ENCODE measurements at places on chromosomes 16 and 17.
A peak's percentile ranks its signal among the peaks of the same experiment; 100 is the strongest.

GRCh38 chr16:14464192-14464591 is 165.9 kb downstream of the PARN start:
- DNase-seq = no peak

GRCh38 chr17:31357839-31358394 is 33.6 kb upstream of the RAB11FIP4 start:
- DNase-seq = no peak

- no peak for DNase-seq
Measured at GRCh38 chr17:31007695-31008373, 37.0 kb downstream of the RNF135 start.

DNA sequence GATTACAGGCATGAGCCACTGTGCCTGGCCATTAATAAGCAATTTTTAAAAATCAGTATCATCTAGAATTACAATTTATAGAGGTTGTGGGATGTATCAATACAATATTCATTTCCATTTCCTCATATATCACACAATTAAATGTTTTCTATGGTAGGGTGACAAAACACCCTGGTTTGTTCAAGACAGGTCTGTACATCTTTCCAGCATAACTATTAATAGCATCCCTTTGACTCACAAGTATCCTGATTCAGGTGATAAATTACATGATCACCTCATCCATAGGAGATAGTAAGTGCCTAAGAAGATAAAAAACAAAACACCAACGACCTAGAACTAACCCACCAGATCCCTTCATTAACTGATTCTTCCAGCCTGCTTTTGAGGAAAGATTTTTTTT is 13.1 kb downstream of the COIL start:
- no peak for DNase-seq

DNA sequence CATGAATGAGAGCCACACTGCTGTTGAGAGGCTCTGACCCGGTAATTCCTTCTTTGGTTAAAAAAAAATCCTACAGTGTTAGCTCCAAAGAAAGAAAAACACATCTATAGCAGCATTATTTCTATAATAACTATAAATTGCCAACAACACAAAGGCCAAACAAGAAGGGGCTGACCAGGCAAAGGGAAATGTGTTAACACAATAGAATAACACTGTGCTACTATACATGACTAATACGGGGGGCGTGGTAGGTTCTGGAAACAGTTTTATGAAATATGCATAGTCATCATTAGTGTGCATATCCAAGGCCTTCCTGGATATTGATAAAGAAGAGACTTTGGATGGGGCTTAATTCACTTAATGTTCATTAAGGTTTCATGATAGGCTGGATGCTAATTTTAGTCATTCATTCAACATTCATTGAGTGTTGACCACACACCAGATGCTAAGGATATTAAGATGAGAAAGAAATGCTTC is 50.0 kb upstream of the CCL1 start:
- DNase-seq = no peak

DNA sequence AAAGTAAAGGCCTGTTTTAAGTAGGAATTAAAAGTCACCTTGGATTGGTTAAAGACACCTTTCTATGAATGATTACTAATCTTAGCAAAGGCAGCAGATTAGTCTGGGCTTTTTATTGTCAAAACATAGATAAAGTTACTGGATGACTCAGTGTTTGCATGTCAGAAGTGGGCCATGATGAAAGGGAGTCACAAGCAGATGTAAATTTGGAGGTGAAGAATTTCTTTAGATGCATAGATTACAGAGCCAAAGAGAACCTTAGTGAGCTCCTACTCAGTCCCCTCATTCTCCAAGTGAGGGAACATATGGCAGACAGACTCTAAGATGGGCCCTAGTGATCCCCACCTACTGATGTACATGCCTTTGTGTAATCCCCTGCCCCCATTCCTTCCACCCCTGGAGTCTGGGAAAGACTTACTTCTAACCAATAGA is 124.5 kb downstream of the HS3ST3A1 start:
- DNase-seq = peak; percentile 15

DNA sequence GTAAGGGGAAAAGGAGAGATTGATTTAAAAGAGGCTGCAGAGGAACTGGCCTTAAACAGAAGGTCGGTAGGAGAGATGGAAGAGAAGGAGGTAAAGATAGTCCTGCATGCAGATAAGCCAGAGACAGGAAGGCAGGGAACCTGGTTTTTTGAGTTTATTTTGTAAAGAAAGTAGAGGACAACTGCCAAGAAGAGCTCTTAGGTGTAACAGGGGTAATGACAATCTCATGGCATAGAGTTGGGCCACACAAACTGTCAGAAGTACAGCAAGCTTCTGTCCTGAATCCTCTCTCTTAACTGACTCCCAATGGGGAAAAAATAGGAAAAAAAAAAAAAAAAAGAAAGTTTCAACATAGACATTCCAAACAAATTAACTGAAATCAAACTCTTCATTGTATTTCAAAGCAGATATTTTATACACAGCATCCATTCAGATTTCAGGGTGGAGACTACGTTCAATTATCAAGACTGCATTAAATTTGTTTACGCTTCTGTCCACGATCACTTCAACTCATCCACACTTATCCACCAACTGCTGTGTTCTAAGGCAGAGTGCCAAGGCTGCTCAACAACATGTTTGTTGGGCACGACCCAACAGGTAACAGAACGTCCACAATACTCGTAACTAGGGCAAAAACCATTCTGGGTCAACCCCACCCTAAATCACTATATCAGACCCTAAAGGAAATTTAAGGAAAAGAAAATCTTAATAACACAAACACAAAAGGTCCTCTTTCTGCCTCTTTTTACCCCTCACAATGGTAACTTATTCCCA is 34.9 kb downstream of the USP31 start:
- DNase-seq = no peak

- peak; percentile 41 for DNase-seq
Measured at GRCh38 chr17:36849871-36850348, 87.4 kb upstream of the LHX1 start.

DNA sequence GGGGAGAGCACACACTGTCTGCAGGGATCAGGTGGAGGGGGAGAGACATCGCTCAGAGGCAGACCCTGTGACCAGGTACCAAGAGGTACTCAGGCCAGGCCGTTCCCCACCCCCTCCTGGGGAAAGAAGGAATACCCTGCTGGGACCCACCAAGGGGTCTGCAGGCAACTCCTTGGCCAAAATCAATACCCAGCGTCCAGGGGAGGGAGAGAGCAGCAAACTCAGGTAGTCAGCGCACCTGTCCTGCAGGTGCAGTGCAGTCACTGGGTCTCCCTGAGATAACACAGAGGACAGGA is 57.5 kb upstream of the DOC2B start:
- no peak for DNase-seq

DNA sequence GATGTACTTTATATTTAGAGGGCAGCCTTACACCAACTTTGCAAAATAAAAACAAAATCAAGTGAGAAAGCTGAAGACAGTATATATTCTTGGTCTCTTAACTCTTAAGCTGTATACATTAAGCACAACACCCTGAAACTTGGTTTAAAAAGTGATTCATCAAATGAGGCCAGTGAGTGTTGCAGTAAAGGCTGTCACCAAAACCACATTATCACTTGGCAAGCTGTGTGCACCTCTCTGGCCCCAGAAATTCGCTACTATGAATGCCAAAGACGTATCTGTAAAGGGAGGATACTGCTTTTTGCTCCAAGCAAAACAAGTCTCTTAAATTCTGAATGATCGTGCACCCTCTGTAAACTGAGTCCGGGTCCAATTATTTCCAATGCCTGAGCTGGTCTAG is 163.9 kb downstream of the ZFHX3 start:
- peak; percentile 23 for DNase-seq

- no peak for DNase-seq
Measured at GRCh38 chr17:55722016-55722736, 488 bp downstream of the TMEM100 start.

- no peak for DNase-seq
Measured at GRCh38 chr16:89199241-89200123, 855 bp downstream of the SLC22A31 start.

DNA sequence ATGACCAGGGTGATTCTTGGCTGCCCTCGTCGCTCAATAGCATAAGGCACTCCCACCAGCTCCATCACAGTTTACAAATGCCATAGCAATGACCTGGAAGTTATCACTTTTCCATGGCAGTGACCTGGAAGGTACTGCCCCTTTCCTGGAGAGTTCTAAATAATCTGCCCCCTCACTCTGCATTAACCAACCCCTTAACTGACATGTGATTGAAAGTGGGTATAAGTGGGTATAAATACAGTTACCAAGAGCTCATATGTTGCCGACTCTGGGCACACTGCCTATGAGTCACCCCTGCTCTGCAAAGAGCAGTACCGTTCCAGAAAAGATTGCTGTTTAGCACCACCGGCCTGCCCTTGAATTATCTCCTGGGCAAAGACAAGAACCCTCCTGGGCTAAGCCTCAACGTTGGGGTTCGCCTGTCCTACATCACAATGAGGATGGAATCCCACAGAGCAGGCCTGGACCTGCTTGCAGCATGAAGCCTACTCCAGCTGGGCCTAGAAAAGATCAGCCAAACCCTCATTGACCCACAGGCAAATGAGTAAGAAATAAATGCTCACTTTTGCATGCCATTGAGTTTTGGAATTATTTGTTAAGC is 95.2 kb upstream of the SEC14L1 start:
- DNase-seq = peak; percentile 45

DNA sequence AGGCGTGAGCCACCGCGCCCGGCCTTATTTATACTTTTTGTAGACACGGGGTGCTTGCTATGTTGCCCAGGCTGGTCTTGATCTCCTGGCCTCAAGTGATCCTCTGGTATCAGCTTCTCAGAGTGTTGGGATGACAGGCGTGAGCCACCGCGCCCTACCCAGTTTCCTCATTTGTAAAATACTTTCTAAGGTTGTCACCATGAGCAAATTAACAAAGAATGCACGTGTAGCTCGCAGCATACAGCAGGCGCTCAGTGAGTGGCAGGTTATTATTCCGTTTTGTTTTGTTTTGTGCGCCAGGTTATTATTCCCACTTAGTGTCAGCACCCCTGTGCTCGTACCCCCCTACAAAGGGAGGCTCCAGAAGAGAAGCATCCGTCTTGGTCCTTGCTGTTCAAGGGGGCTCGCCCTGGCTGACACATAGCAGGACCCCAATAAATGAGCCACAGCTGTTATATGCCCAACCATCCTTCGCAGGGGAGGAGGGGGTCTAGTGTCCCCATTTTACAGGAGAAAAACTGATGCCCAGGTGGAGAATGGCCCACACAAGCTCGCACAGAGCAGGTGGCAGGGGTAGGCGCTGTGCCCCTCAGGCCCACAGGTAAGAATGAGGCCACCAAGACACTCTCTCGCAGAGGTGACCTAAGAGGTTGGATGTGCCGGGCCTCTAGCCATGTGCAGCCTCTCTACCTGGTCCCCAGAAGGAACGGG is 686 bp upstream of the MIEF2 start:
- DNase-seq = no peak

- peak; percentile 71 for DNase-seq
Measured at GRCh38 chr17:79850571-79851460, 11.6 kb upstream of the CBX4 start.

GRCh38 chr17:44223541-44224071 is 4.1 kb upstream of the UBTF start:
- peak; percentile 39 for DNase-seq

GRCh38 chr16:14600164-14600563 is 29.9 kb downstream of the PARN start:
- peak; percentile 56 for DNase-seq

- peak; percentile 94 for DNase-seq
Measured at GRCh38 chr16:424033-424622, 1.3 kb upstream of the RAB11FIP3 start.

DNA sequence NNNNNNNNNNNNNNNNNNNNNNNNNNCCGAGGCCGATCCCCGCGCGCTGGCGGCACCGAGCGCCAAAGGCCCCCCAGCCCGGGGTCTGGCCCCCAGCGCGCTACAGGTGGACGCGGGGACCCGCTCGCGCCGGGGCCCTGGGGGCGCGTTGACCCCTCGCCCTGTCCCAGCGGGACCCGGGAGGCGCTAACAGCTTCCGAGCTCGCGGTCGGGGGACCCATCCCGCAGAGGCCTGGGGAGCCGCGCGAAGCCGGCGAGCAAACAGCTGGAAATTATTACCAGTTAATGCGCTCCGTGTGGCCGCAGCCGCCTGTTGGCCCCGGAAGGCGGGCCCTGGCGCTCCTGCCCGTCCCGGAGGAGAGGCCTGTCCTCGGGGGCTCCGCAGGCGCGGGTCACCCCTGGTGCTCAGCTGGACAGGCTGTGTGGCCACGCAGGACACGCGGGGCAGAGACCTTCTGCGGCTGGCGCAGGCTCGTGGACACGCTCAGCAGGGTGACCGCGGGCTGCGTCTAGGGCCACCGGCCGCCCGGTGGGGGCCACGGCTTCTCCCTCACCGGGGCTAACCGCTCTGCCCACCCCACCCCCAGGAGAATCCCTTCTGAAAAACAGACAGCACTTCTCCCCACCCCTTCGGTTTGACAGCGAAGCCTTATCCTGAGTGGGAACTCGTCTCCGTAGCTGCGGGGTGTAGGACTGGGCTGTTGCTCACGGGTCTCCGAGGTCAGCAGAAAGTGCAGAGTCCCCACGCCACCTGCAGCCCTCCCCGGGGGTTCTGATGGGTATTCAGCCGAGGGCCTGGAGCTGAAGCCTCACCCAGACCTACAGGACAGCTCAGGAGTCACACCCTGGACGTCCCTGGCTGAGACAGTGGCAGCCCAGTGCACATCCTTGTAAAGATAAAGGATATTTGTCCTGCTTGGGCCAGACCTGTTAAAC is 138.7 kb upstream of the RPH3AL start:
- DNase-seq = peak; percentile 91

GRCh38 chr16:1613728-1614455 is 1.7 kb downstream of the CRAMP1 start:
- DNase-seq = peak; percentile 64

GRCh38 chr16:5008311-5008731 is 25.4 kb downstream of the NAGPA start:
- no peak for DNase-seq

DNA sequence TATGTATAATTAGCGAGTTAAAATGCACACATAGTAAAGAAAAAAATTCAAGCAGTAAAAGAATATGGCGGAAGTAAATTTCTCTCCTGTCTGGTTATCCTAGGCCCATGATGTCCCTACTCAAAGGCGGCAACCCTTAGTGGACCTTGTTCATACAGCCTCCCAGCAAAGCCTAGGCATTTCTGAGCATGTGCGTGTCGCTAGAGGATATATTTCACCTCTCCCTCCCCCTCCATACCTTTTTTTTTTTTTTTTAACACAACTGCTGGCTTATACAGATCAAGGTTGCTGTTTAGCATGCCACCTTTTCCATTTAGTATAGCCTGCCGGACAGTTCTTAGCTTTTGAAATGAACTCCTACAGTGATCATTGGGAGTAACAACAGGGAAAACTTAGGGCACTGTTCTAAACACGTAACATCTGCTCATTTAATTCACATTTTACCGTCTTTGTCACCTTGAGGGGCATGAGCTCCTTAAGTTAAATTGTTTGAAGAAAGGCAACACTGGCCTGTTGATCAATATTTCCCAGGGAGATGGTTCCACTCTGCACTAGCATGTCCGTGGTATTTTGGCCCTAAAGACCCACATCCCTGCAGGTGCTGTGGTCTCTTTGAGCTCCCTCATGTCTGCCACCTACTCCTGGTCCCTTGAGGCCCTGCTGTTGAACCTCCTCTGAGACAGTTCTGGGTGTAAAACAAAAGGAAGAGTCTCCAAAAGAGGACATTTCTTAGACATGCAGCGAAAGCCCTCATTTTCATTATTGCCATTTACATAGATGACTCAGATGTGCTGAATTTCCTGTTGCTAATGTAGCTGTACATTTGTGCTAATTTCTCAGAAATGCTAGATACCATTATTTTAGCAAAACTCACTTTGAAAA is 4.1 kb upstream of the TNFRSF13B start:
- no peak for DNase-seq

- DNase-seq = peak; percentile 89
Measured at GRCh38 chr16:17578981-17579874, 108.5 kb upstream of the XYLT1 start.

- no peak for DNase-seq
Measured at GRCh38 chr17:19897090-19897837, 29.5 kb upstream of the ULK2 start.

All from GM03348 (cell line).